NCI-H1694 treated with DMSO at 0.1 percent for 48 hours (cell line): ENCODE measurements at places on chromosomes 1 and 21.

GRCh38 chr21:35410656-35411055 lies 361.6 kb upstream of the RUNX1 start:
- DNase-seq, result no peak

DNA sequence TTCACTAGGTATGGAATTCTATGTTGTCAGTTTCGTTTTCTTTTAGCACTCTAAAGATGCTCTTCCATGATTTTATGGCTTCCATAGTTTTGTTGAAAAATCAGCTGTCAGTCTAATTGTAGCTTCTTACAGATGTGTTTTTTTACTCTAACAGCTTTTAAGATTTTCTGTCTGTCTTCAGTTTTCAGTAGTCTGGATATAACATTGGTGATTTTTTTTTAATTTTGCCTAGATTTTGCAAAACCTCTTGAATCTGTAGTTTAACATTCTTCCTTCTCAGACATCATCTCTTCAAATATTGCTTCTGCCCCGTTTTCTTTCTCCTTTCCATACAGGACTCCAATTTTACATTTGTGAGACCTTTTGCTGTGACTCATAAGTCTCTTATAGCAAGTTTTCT lies 17.9 kb upstream of the DYRK1A start:
- no peak for DNase-seq

DNA sequence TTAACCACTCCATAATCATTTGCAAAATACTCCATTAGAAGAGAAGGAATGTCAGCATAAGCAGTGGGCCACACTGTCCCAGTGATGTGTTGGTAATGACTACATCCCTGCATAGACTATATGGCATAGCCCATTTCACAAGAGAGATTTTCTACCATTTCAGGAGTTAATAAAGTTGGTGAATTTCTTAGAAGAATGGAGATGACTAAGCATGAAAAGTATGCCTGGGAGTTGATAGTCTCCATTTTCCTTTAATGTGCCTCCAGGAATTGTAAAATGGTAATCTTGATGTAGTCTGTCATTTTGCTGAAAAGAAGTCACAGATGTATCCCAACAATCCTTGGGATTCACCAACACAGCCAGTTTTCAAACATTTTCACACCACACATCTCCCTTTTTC lies 608.8 kb upstream of the CHRM3 start:
- no peak for DNase-seq

DNA sequence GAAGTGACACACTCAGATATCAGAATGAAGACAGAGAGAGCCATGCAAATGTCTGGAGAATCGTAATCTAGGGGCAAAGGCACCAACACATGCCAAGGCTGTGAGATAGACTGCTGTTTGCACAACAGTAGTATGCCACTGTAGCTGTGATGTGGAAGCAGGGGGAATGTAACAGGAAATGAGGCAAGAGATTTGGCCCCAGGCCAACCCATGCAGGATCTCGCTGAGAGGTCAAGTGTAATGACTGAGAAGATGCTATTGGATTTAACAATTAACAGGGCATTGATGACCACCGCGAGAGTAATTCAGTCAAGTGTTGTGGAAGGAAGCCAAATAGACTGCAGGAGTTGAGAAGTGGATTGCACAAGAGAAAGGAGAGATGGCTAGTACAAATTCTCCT lies 107.3 kb upstream of the ST6GALNAC5 start:
- no peak for DNase-seq

DNA sequence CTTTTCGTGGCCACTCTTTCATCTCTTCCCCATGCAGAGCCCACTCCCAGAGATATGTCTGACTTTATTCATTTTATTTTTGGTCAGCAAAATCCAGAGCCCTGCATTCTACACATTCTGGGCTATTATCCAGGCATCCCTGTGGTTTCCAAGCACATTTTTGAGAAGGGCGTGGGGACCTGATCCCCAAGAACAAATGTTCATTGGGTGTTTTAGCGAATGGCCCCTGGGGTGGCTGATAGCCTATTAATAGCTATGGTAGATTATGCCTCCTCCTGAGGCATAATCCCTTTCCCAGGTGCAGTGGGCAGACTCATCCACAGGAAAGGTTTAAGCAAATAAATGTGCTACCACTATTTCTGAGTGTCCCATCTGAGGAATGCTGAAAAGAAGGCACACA lies 511.8 kb upstream of the USP24 start:
- DNase-seq, result no peak

GRCh38 chr1:112074711-112075110 lies 85.2 kb upstream of the KCND3 start:
- no peak for DNase-seq

GRCh38 chr21:17429936-17430335 lies 82.9 kb upstream of the CXADR start:
- DNase-seq, result no peak

DNA sequence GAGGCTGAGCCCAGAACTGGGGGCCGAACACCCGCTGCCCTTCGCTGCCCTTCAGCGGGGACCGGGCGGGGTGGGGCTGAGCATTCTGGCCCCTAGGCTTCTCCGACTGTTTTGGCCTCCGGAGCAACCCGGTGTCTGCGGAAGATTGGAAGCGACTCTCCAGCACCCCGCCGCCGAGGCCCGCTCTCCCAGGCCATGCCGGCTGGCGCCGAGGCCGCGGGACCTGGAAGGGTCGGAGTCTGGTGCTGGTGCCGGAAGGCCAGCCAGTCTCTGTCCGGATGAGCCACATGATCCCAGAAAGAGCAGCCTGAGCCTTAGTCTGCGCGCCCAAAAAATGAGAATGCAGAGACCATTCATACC lies 272.0 kb downstream of the FOXD2 start:
- peak; percentile 25 for DNase-seq

- no peak for DNase-seq
Observed at GRCh38 chr1:198680174-198680875, 41.5 kb downstream of the PTPRC start.

- DNase-seq, result peak; percentile 37
Observed at GRCh38 chr1:93013145-93014065, 52.1 kb upstream of the DIPK1A start.

DNA sequence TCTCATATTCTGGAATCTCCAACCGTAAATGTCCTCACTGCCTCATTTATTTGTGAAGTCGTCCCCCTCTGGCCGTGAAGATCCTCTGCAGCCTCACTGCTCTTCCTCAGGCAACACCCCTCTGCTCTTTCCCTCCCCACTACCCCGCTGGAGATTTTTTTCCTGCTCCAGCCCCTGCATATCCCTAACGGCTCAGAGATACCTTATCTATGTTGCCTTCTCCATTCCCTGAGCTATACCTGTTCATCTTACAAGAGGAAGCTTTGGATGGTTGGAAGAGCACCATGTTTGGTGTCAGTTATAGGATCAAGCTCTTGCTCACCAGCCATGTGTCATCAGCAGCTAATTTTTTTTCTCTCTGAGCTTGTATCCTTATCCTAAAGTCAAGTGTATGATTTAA lies 26.4 kb downstream of the LRRC8B start:
- DNase-seq, result no peak
